ENCODE measurements at places on chromosomes 2 and 18.

DNA sequence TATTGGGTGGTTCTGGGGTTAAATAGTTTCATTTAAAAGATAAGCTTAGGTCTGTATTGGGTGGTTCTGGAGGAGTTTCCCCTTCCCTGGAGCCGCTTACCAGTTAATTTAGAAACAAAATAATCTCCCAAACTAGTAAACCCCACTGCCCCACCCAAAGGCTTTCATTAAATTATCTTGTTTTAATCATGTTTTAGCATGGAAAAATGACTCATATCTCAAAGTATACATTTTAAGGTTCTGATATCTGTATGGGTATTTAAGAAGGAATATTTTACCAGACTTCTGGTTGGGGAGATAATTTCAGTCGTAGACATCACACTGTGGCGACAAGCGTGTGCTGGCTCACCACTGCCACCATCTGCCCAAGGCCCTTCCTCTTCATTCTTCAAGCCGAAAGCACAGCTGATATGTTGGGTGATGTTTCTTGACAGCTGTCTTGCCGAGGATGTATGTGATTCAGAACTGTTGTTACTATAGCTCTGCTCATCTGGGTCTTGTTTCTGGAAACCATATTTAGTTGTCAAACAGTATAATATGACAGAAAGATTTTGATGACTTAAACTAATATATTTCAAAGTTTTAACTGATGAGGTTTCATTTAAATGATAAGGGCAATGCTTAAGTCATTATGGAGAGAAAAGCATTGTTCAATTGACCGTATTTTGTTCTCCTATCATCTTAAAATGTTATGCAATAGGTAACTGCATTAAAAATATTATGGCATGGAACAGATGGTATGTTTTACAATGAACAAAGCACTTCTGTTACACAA, 5.1 kb downstream of the FIGLA start:
- DNase-seq: no peak

DNA sequence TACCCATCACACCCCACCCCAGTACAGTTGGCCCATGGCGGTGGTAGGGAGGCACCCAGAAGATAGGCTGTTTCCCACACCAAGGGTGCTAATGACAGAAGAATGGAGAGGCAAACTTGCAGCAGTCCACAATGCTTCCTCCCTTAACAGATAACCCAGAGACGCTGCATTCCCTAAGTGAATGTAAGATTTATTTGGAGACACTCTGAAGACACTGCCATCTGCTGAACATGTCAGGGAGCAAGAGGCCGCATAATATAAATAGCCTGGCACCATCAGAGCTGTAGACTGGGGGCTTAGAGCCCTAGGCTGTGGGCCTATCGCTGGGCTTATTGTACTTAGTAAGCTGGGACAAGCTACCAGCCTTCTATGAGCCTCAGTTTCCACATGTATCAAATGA, 2.2 kb upstream of the IWS1 start:
- DNase-seq: no peak

- no peak for DNase-seq
Observed at GRCh38 chr2:150619607-150620330, 132.3 kb upstream of the RND3 start.

GRCh38 chr2:38948995-38949394, 59.3 kb downstream of the ARHGEF33 start:
- no peak for DNase-seq

GRCh38 chr18:2895391-2895790, 48.6 kb downstream of the EMILIN2 start:
- DNase-seq: no peak

- DNase-seq: no peak
Observed at GRCh38 chr2:236121546-236121945, 46.6 kb downstream of the GBX2 start.

DNA sequence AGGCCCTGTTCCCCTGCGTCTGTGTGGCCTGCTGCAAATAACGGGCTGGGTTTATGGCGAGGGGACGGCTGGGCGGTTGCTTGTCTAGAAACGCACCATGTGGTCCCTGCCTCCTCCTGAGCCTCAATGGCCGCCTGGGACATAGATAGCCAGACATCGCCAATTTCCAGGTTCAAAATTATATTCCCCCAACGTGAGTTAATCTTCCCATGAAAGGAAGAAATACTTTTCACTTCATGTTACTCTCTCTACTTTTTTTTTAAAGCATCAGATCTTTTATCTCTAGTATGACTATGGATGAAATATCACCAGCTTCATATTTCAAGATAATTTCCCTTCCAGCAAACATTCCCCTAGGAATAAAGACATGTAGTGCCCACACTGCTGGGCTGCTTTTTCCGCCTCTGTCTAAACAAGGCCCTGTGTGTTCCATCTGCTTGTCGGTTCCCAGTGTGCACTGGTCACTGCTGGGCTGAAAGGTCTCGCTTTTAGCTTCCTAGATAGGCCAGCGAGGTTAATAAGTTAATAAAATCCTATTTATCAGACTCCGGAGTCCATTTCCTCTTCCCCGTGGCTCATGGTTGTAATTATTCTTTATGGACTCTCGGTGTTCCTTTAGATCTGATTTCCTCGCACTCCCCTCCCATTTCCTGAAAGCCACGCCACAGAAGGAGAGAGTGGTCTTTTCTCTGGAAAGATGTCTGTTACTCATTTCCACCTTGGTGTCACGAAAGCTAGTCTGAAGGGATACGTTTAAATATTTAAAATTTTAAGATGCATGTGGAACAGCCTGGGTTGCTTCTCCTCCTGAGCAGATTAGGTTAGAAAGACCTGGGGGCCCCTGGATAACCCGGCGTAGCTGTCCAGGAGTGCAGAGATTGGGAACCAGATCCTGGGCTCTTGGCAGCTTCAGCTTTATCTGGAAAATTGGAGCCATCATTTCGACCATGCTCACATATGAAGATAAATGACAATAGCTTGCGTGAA, 196.6 kb upstream of the COPS8 start:
- DNase-seq: peak; percentile 58

DNA sequence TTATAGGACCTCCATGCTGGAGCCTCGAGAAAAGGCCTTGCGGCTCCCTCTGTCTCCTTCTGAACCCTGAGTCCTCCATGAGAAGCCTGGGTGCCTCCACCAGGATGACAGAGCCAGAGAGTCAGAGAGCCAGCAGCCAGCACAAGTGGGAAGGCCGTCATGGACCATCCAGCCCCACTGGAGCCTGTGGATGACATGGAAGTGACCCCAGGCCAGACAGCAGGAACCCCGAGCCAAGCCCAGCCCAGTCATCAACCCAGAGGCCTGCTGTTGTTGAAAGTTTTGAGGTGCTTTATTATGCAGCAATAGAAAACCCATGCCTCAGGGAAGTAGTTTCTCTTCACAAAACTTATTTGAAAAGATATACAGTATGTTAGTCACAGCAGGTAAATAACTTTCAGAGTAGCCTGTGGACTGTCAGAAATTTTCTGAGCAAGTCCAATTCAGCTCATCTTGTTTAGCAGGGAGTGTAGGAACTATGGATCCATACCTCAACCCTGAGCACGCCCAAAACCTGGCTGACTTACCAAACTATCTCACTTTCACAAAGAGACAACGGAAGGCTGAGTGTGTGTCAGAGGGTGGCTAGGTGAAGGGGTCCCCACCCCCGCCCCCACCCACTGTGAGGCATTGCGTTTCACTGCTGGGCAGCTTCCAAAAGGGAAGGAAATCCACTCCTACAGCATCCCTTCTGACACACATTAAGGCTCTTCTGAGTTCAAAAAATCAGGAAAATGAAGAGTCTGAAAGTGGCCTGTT, 79.9 kb upstream of the NDUFV2 start:
- DNase-seq: no peak

DNA sequence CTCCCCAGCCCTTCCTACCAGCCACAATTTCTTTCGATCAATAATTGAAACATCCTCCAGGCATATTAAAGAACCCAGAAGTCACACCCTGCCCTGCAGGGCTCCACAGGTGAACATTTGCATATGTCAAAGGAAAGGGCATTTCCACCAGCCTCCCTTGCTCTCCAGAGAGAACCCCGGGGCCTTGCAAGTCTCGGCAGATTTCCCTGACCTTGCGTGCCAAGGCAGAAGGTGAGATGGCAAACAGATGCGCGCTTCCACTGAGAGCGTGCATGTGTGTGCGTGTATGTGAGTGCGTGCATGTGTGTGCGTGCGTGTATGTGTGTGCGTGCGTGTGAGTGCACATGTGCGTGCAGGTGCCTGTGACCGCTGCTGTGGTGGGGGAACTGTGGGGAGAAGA, 120.3 kb downstream of the INO80D start:
- no peak for DNase-seq

GRCh38 chr18:75208836-75209128, 157 bp downstream of the PTGR3 start:
- peak; percentile 77 for DNase-seq

DNA sequence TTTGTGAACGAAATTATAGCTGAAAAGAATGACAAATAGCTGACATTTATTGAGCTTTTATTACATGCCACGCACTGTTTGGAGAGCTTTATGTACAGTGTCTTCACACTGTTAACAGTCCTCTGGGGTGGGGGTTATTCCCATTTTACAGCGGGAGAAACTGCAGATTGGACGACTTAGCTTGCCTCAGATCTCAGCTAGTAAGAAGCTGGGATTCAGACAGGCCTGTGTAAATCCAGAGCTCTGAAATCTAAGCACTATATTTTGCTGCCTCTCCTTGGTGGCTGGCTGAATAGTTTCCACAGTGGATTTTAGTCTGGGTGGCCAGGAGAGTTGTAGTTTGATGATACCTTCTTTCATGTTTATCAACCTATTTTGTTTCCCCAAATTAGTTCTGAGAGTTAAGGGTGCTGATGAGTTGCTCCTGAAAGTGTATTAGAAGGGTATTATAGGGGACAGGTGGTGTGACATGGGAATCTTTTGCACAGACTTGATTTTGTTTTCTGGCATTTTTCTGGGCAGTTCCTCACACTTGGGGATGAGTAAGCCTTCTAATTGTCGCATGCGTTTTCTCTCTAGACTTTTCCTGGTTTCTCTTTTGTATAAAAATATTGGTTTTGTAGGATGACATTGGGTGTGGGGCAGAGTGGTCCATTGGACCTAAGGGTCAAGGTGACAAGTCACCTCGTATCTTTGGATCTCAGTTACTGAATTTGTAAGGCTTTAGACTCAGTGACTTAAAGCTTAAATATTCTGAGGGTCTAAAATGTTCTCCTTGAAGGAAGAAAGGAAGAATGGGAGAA, 1.5 kb downstream of the ACSL3 start:
- DNase-seq: peak; percentile 40

DNA sequence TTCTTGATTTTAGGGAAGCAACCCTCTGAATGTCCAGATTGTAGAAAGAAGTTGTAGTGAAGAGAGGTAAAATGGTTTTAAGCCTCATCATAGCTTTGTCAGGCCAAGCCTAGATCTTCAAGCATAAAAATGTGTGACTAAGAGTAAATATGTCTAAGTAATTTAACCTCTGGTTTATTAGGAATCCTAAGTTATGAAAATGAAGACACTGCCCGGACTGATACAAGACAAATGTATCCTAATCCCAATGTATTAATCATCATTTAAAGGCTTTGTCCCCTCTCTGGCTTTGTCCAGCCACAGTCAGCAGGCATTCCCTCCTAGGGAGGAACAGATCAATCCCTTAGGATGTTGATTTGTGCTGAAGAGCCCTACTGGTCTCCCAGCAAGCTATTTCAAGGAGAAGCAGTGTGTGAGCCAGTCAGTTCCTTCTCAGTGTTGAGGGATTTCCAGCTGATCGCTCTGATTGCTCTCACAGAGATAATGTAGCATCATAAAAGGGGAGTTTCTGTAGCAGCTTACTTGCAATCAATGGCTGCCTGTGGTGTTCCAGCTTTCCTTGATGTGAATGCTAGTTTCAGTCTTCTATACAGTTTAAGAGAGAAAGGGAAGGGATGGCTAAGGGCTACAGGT, 796.1 kb downstream of the EPHA4 start:
- DNase-seq: no peak

- DNase-seq: no peak
Observed at GRCh38 chr2:194332799-194333490, 1324.1 kb upstream of the SLC39A10 start.

DNA sequence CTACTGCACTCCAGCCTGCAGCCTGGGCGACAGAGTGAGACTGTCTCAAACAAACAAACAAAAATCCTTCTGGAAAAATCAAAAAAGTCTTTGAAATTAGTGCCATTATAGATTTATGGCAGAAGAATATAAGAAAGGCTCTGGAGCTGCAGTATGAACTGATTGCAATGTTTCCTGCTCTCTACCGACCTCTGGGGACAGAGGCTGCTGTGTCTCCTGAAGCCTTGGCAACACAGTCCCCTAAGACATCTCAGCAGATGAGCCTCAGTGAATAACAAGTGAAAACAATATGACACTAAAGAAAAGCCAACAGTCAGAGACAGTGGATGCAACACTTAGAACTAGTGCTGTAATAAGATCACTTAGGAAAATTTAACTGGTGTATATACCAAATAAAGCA, 494.9 kb upstream of the LRATD1 start:
- no peak for DNase-seq

Measured in right kidney (tissue), 9 donors.